Cortex of kidney (tissue), 1 donor: ENCODE measurements at places on chromosomes 5 and 9.

GRCh38 chr5:164058621-164059020, 553.2 kb downstream of the MAT2B start:
- DNase-seq, result no peak

DNA sequence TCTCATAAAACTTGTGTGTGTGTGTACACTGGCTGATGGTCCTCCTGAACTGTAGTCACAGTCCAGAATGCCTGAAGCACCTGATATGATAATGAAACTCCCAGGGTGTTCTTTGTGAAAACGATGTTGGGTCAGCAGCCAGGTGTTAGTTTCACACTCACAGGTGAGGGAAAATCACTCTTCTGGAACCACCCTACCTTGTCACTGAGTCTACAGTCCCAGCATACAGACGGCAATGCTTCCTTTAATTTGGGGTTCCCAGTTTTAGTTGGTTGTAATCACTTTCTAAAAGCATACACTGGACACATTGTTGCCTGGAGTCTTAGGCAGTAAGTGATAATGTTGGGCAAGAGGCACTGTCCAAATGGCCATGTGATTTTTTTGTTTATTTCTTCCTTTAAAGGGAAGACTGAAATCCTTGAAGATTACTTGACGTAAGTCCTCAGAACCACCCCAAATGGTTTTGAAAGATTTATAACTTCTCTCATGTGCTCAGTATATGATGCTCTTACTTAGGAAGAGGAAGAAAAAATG, 18.2 kb upstream of the MGAT1 start:
- no peak for DNase-seq

DNA sequence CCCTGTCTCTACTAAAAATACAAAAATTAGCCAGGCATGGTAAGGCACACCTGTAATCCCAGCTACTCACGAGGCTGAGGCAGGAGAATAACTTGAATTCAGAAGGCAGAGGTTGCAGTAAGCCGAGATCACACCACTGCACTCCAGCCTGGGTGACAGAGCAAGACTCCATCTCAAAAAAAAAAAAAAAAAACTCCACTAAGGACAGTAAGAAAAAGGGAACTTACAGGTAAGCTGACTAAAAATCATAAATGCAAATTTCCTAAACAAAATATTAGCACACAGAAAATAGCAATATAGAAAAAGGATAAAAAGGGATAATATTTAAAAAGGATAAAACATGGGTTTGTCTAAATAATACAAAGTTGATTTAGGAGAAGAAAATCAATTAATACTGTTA, 27.9 kb upstream of the HNRNPA0 start:
- DNase-seq, result no peak

DNA sequence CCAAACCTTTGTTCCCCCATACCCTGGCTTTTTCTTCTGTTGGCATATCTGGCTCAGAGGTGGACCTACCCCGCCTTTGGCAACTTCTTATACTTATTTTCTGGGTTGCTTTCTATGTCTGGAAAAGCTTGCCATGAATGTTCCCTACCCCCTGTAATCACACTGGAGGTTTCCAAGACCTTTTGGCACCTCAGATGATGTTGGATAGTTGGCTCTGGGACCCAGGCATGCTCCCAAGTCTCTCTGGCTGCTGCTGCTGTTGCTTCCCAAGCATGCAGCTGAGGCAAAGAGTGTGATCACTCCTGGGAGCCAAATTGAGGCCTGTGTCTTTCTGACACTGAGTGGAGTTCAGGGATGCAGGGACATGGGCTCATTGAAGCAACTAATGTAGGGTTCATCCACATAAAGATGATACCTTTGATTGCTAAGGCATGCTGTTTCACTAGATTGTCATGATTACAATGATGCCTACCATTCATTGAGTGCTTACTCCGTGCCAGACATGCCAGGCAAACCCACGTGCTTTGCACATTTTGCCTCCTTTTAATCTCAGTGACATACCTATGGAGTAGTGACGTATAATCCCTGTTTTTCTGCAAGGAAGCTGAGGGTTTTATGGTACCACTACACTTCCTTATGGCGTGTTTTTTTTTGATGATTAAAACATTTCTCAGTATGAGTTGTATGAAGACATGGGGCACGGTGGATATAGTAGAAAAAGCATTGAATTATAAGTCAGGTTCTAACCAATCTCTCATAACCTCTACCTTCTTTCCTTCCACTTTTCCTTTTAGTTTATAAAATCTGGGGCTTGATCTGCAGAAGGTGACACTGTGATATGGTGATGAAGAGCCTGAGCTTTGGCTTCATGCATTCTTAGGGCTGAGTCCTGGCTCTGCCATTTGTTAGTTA, 73.1 kb downstream of the ARHGAP26 start:
- DNase-seq, result no peak

GRCh38 chr5:126508251-126508961, 85.2 kb downstream of the GRAMD2B start:
- DNase-seq, result no peak

- DNase-seq, result no peak
Observed at GRCh38 chr5:169354263-169354662, 53.3 kb upstream of the SLIT3 start.

- no peak for DNase-seq
Observed at GRCh38 chr9:81370650-81371049, 318.7 kb downstream of the TLE1 start.

DNA sequence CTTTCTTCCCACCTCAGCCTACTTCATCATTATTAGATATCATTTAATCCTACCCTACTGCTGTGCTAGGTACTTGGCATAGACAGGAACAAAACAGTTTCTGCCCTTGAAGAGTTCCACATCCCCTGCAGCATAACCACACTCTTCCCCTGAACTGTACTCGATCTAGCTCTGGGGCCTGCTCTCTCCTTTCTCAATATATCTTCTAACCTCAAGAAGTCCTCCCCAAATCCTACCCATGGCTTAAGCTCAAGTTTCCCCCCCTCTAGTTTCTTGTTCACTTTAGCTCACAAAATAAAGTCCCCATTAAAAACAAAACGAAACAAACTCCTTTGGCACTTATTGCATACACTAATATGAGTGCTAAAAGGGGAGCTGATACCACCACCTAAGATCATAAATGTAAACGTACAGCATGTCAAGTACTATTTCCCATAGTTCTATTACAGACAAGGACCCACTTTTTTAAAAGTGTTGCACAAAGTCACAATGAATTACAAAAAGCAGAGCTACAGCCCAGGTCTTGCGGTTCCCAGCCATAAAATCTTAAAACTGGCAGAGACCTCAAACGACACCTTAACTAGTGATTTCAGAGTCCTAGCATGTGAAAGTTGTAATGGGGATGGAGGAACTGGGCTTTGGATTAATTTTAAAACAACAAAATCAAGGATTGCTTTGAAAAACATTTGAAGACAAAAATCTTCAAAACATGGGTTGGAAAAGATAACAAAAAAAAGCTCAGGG, 80.7 kb downstream of the PTPDC1 start:
- no peak for DNase-seq

- no peak for DNase-seq
Observed at GRCh38 chr5:157563373-157563928, 12.1 kb downstream of the ADAM19 start.

DNA sequence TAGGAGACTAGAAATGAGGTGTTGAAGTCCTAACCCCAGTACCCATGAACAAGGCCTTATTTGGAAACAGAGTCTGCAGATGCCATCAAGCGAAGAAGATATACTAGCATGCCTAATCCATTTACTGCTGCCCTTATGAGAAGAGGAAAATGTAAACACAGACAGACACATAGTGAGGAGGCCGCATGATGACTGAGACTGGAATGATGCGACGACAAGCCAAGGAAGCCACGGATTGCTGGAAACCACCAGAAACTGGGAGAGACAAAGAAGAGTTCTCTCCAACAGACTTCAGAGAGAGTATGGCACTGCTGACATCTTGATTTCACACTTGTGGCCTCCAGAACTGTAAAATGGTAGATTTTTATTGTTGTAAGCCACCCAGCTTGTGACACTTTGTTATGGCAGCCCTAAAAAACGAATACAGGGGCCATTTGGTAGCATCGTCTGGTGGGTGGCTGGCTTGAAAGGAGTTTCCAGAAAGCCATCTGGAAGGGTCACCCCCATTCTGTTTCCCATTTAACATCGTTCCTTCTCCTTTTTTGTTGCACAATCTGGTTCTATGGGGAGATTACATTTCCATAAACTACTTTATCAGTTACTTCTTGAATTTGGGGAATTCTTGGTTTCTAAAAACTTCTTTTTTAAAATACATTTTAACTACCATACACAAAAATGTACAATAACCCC, 193.1 kb downstream of the HSD17B3 start:
- DNase-seq, result no peak

- no peak for DNase-seq
Observed at GRCh38 chr5:22431406-22431805, 421.7 kb downstream of the CDH12 start.

DNA sequence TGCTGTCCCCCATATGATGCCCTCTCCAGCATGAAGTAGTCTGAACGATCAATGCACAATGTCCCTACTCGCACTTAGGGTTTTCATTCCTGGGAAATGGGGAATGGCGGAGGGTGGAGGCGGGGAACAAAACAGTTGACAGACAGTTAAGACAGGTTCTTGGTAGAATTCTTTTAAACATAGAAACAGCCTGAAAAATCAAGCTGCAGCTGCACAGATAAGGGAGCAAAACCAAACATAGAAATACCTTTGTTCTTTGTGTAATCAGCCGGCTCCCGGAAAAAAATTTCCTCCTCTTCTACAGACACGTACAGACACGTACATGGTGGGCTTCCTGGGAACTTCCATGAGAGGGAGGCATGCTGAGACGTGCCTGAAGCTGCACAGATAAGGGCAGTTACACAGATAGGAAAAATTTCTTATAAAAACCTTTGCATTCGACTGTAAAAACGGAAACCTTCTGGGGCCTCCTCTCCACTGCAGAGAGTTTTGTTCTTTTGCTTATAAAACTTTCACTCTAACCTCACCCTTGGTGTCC, 662.4 kb upstream of the PTPRD start:
- no peak for DNase-seq

- no peak for DNase-seq
Observed at GRCh38 chr5:100026606-100027005, 508.6 kb upstream of the FAM174A start.

DNA sequence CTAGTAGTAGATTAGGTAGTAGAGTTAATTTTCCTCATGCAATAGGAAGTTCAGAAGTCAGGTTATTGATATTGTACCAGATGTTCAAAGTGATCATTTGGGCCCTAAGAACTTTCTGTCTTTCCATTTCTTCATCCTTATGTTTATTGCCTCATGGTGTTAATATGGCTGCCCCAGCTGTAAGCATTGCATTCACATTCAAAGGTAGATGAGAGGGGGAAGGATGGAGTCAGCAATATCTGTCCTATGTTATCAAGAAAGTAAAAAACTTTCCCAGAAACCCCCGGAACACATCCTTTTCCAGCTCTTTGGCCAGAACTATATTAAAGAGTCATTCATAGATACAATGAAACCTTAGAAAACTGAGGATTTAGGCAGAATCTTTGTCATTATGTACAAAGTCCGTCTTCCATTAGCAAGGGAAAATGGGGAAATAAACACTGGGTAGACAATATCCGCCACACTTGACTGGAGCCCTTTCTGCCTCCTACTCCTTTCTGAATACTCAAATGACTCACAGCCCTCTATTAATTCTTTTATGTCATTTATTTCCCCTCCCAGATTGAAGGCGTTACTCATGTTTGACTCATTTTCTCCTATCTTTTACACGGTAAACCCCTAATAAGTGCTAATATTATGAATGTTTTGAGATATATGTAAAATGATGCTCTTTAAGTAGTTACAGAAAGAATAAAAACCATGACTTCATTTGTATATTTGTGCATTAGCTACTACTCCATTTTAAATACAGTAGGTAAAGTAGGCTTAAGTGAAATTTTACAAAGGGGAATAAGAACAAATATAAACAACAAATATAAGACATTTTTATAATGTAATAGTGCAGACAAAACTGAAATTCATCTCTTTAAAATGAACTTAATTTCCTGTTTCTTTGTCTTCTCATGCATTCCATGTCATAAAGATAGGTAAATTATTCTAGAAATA, 127.6 kb downstream of the SLF1 start:
- DNase-seq, result no peak

GRCh38 chr5:89849830-89850512, 559.6 kb downstream of the CETN3 start:
- DNase-seq, result no peak

GRCh38 chr9:79471580-79472543, 99.9 kb upstream of the TLE4 start:
- no peak for DNase-seq

GRCh38 chr5:74288448-74289108, 351.9 kb downstream of the ENC1 start:
- DNase-seq, result no peak

GRCh38 chr5:119318256-119318894, 37.4 kb upstream of the TNFAIP8 start:
- no peak for DNase-seq

DNA sequence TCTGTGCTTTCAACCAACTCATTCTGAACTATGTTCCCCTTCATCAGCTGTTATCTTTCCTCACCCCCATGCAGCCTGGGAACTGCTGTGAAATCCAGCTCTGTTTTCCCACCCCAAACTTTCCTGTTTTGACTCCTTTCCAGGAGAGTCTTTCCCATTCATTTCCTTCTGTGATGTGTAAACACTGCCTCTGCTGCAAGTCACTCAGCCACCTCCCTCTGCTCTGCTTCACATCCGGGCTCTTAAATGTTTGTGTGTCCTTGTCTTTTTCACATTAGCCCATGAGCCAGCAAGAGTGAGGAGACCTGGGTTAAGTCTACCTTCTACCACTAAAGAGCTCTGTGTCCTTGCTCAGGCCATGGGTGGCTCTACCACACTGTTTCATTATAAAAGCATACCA, 137.5 kb downstream of the ICE1 start:
- DNase-seq, result no peak

- DNase-seq, result no peak
Observed at GRCh38 chr5:160969645-160970044, 117.6 kb upstream of the ATP10B start.

DNA sequence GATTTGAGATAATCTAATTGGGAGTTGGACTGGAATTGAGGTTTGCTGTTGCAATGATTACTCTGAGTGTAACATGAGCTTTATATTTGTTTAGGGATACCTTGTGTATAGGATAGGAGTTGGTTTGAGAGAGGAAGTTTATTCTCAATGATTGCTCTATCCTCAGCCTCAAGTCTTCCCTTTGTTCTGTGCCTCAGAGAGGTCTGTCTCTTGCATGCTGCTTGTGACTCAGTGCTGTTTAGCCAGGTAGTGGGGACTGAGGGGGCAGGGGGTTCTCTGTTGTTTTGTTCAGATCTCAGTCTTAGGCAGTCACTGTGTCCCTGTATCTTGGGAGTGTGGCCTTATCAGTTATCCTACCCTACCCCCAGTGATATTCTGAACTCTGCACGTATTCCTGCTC, 192.1 kb downstream of the SPATA31D1 start:
- no peak for DNase-seq
